ENCODE measurements at places on chromosomes 3 and 15. TPM values are rescaled to one million over a fixed set of nuclear protein-coding genes. Genes with fewer than 3 reads are reported as not detected.
A peak's percentile ranks its signal among the peaks of the same experiment; 100 is the strongest.

The GP5 gene
- total RNA-seq, result 0.11 TPM

The CNOT10 gene
- 34.1 TPM for total RNA-seq

The CCR1 gene
- total RNA-seq, result 6.0 TPM

The FAM81A gene
- 18.8 TPM for total RNA-seq

The GOLGA6B gene
- not detected for total RNA-seq

The A4GNT gene
- not detected for total RNA-seq

The C15orf39 gene
- 27.3 TPM for total RNA-seq

The CACNA2D3 gene
- total RNA-seq, result 0.98 TPM

The CCDC13 gene
- 0.93 TPM for total RNA-seq

DNA sequence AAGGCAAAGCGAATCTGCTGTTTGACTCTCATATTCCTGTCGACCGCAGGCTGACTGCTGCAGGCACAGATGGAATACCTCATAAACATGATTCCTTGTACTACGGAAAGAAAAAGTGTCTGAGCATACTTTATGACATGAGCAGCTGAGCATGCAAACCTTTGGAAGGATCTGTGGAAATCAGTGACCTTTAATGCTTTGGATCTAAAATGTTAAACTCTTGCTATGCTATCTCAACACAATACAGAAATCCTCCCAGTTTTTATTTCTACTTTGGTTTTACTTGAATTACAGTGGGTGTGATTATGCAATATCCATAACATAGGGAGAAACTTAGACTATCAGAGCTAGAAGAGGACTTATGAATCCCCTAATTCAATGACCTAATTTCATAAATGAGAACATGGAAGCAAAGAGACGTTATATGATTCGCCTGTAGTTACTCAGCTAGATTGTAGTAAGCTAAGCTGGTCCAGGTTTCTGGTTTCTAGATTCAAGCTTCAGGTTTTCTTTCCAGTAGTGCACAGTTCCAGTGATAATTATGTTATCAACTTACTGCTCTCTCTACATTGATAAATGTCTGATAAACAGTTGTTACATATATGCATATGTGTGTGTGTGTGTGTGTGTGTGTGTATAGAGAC lies 127.6 kb upstream of the GBE1 start:
- no peaks in the 10 kb centered on the region for H3K36me3 ChIP-seq
- H3K4me1 ChIP-seq, result no peaks in the 10 kb centered on the region
- no peaks in the 10 kb centered on the region for H3K27me3 ChIP-seq
- DNase-seq, result no peak

DNA sequence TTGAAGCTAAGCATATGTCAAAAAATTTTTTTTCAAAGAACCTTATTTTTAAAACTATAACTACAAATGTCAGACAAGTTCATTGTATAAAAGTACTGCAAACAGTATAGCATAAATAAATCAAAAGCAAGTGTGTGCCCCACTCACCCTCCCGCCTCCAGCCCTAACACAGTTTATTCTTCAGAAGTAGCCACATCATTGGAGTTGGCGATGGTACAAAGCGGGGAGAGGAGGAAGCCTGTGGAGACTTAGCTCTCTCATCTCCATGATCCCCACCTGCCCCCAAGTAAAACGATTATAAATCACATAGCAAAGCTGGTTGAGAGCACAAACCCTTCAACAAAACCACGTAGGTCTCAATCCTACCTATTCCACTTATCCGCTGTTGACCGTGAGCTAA lies 33.6 kb downstream of the FOXP1 start:
- DNase-seq, result no peak
- no peak overlapping the region for H3K27ac ChIP-seq
- no peaks in the 10 kb centered on the region for H3K4me1 ChIP-seq
- no peak overlapping the region for H3K4me3 ChIP-seq
- no peaks in the 10 kb centered on the region for H3K27me3 ChIP-seq

DNA sequence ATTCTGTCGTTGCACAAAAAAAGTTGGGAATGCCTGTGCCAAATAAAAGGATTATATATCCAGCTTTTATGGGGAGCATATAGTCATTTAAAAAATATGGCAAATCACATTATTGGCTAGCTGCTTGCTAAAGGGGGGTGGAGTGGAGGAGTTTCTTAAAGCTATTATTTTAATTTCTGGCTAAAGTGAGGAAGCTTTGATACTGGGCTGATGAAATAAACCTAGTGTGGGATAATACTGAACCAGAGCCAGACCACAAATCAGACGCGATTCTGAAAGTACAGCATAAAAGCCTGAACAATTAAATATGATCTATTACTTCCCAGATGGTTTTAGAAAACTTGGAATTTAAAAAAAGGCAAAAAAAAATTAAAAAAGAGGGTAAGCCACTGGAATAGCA lies 14.4 kb downstream of the POLR2M start:
- no peak overlapping the region for H3K27ac ChIP-seq
- H3K36me3 ChIP-seq, result no peaks in the 10 kb centered on the region
- no peak overlapping the region for H3K4me3 ChIP-seq
- no peaks in the 10 kb centered on the region for H3K27me3 ChIP-seq
- no peak for DNase-seq
- H3K4me1 ChIP-seq, result no peaks in the 10 kb centered on the region

DNA sequence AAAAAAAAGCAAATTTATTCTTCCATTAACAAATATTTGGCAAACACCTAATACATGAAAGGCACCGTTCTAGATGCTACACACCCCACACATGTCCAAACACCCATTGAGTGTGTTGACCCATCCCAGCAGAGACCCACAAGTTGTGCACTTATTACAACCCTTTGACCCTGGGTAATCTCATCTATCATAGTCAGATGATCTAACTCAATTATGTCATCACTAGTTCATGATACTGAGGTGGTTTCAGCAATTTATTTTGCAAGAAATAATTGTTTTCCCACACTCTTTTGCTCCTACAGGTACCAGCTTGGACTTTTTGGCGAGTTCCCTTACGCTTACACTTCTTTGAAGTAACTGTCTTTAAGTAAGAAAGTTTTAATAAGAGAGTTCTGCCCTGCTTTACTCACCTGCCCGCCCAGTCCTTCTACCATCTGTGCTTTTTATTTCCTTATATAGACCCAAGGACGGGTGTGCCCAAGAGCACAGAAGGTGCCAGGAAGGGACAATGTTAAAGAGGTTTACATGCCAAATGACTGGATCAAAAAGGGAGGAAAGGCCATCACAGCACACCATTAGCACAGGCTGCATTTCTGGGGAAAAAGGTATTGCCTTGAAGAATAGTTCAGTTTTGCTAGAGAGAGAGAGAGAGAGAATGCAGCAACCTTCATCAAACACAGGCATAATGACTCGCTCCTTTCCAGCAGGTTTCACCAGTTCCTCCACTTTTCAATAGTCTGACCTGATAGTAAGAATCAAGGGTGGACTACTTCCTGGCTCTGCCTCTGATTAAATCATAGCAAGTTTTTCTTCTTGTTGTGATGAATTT lies 54.5 kb upstream of the ATP11B start:
- H3K4me3 ChIP-seq, result no peak overlapping the region
- H3K4me1 ChIP-seq, result no peaks in the 10 kb centered on the region
- H3K27me3 ChIP-seq, result no peaks in the 10 kb centered on the region
- no peaks in the 10 kb centered on the region for H3K36me3 ChIP-seq

- no peaks in the 10 kb centered on the region for H3K36me3 ChIP-seq
- H3K27ac ChIP-seq, result no peak overlapping the region
- no peaks in the 10 kb centered on the region for H3K4me1 ChIP-seq
- H3K27me3 ChIP-seq, result no peaks in the 10 kb centered on the region
- no peak for DNase-seq
- H3K4me3 ChIP-seq, result no peak overlapping the region
Measured at GRCh38 chr3:17339132-17339575, 403.3 kb downstream of the TBC1D5 start.

GRCh38 chr3:73192036-73192738 lies 130.7 kb downstream of the EBLN2 start:
- H3K4me1 ChIP-seq, result no peaks in the 10 kb centered on the region
- no peak overlapping the region for H3K4me3 ChIP-seq
- no peak overlapping the region for H3K27ac ChIP-seq
- no peaks in the 10 kb centered on the region for H3K36me3 ChIP-seq
- no peak for DNase-seq
- no peaks in the 10 kb centered on the region for H3K27me3 ChIP-seq

DNA sequence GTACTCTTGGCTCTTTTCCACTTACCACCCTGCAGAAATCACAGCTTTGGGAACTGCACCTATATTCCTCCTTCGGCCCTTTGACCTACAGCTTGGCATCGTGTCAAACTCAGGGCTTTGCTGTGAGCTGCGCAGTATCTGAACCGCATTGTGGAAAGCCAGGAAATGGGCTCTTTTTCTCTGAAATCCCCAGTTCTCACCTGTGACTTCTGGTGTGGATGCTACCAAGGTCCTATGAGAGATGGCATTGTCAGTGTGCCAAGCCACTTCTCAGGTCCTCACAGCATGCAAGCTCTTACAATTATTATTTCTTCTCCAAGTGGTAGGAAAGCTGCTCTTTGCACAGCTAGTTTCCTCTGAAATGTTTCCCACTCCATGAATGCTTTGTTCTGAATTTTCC lies 450.6 kb upstream of the TBL1XR1 start:
- no peaks in the 10 kb centered on the region for H3K4me1 ChIP-seq
- H3K36me3 ChIP-seq, result no peaks in the 10 kb centered on the region
- no peaks in the 10 kb centered on the region for H3K27me3 ChIP-seq
- no peak overlapping the region for H3K4me3 ChIP-seq

DNA sequence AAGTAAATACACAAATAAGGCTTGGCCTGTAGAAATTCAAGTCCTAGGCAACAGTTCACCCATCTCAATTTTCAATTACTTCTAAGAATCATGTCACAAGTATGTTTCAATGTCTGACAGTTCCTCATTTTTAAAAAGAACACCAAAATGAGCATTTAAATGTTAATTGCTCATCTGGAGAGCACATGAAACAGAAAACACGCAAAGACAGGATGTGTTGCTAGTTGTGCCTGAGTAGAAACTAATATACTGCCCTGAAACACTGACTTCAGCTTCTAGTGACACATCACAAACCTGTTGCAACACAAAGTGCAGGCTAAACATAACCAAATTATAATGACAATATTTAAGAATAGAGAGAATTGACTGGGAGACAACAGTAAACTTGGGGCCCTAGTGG lies 167.3 kb upstream of the THBS1 start:
- no peaks in the 10 kb centered on the region for H3K27me3 ChIP-seq
- no peak overlapping the region for H3K27ac ChIP-seq
- no peak overlapping the region for H3K4me3 ChIP-seq
- H3K36me3 ChIP-seq, result no peaks in the 10 kb centered on the region
- no peak for DNase-seq
- H3K4me1 ChIP-seq, result no peaks in the 10 kb centered on the region

- DNase-seq, result no peak
- H3K4me1 ChIP-seq, result no peaks in the 10 kb centered on the region
- H3K27ac ChIP-seq, result no peak overlapping the region
- H3K4me3 ChIP-seq, result no peak overlapping the region
- H3K36me3 ChIP-seq, result no peaks in the 10 kb centered on the region
Measured at GRCh38 chr15:47820057-47820746, 102.9 kb downstream of the SEMA6D start.

DNA sequence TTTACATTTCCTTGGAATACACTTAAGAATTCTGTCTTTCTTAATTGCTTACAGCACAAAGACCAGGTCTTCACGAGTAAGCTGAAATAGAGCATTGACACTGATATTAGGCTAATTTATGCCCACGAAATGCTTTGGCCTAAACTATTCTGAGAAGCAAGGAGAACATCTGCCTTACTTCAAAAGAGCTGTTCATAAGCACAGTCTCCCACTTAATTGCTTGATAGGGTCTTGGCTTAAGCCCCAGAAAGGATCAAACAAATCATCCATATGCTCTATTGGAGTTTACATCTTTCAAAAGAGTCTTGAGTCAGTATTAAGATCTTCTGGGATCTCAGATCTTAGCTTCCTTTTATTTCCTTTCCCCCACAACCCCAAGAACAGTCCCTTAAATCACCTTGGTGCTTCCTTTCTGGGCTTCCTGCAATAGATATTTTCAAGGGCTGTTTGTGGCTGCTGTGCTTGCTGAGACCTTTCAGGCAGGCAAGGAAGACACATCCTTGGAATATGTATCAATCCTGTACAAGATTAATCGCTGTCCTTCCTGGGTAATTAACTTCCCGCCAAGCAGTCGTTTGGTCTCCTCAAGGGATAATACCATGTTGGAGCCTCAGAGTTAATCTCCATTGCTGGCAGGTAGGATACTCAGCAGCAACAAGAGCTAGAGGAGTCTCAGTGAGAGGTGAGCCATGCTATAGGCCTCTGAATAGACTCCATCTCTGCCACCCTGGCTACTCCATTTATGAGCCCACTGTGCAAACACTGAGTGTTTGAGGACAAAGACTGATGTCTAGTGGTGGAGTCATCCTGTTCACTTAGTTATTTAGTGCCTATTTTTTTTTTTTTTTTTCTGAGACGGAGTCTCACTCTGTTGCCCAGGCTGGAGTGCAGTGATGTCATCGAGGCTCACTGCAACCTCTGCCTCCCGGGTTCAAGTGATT lies 37.1 kb downstream of the TMEM158 start:
- DNase-seq, result no peak
- H3K27me3 ChIP-seq, result no peaks in the 10 kb centered on the region
- no peaks in the 10 kb centered on the region for H3K36me3 ChIP-seq
- peaks cover 2% of the 10 kb centered on the region for H3K4me1 ChIP-seq

DNA sequence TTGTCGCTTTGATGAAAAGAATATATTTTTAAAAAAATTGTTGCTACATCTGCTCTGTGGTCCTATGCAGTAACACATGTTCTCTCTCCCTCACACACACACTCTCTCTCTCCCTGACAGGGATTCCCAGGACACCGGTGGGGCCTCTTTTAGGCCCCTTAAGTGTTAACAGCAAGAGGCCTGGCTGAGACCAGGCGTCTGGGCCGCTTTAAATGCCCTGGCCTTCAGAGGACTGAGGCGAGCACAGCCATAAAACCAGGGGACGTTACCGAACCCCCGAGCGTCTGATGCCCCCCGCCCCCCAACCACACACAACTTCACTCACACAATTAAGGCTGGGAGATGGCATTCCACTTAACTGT lies 1.7 kb downstream of the BNC1 start:
- no peak overlapping the region for H3K27ac ChIP-seq
- DNase-seq, result no peak
- no peaks in the 10 kb centered on the region for H3K36me3 ChIP-seq
- H3K27me3 ChIP-seq, result peaks cover 40% of the 10 kb centered on the region

DNA sequence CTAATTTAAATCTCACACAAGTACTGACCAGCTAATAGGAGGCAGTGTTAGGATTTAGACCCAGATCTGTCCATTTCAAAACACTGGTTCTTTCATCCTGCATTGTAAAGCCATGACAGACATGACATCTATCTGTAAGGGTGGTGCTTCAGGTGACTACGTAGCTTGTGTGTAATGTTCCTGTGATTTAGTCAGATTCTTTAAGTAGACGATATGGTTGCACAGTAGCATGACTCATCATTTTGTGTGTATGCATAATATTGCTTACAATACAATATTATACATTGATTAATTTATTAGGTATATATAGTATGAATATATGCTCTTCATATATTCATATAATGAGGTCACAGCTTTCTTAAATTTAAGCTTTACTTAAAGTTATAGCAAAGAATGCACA lies 628.5 kb downstream of the GRM7 start:
- H3K4me3 ChIP-seq, result no peak overlapping the region
- no peak overlapping the region for H3K27ac ChIP-seq
- DNase-seq, result no peak

- no peaks in the 10 kb centered on the region for H3K27me3 ChIP-seq
- H3K4me3 ChIP-seq, result no peak overlapping the region
- peak; percentile 83 for DNase-seq
- H3K4me1 ChIP-seq, result peaks cover 30% of the 10 kb centered on the region
- H3K27ac ChIP-seq, result peak overlapping the region; percentile 67
- no peaks in the 10 kb centered on the region for H3K36me3 ChIP-seq
Measured at GRCh38 chr3:53144862-53145712, 14.9 kb upstream of the RFT1 start.
